ENCODE measurements at places on chromosomes 11 and 22.

- DNase-seq: no peak
These were observed 865 bp upstream of the ZNF280A start for GRCh38 chr22:22520667-22521602.

DNA sequence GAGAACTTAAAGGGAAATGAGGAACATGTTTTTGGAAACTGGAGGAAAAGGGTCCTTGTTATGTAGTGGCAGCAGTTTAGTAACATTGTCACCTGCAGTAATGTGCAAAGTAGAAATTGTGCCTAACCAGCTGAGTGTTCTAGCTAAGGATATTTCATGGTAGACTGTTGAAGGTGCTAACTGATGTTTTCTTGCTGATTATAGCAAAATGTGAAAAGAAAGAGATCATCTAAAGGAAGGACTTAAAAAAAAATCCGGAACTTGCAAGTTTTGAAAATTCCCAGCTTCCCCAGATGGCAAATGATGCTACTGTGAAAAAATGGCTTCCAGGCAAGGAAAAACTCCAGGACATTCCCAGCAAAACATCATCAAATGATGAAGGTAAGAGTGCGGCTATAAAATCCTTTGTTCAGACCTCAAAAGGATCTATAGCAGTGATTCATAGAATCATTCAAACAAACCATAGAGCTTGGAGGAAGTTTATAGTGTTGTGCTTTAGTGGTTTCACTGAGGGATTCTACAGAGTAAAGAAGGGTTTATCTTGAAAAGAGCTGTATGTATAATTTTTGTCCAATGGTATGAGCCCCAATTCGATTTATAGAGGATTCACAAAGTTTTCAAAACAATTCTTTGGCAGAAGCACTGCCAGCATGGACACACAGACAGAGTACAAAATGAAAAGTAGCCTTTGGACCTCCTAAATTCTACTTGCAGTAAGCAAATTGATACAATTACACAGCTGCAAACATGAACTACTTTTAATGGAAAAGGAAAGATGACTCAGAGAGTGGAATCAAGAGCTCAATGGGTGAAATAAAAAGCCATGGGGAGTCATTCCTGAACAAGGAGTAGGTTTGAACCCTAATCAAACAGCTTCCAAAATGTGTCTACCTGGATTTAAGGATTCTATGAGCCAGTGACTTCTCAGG, 4.3 kb upstream of the TRIM44 start:
- DNase-seq: no peak

DNA sequence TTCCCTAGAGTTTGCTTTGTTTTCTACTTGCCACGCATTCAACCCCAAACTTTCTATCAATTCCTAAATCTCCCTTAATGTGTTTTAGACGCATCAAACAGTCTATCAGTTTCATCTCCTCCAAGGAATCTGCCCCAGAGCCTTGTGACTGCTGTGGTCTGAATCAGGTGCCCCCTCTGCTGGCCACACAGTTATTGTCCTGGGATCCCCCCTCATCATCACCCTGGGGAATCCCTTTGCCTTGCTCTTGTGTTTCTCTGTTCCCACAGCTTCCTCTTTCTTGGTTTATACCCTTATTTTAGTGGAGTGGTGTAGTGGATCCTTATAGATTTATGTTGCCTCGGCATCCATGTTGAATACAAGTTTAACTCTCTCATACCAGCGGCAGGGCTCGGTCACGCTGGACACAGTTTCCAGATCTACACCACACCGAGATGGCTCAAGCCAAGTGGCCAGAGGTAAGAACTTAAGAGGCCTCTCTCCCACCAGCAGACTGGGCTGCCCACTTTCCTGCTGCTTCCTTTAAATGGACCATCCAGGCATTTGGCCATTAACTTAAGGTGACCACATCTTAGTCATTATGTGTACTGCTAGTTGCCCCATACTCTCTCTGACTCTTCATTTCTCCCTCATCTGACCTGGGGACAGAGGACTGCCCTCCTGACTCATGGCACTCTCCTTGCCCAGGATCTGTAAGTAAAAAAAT, 8.2 kb downstream of the UPB1 start:
- DNase-seq: no peak

DNA sequence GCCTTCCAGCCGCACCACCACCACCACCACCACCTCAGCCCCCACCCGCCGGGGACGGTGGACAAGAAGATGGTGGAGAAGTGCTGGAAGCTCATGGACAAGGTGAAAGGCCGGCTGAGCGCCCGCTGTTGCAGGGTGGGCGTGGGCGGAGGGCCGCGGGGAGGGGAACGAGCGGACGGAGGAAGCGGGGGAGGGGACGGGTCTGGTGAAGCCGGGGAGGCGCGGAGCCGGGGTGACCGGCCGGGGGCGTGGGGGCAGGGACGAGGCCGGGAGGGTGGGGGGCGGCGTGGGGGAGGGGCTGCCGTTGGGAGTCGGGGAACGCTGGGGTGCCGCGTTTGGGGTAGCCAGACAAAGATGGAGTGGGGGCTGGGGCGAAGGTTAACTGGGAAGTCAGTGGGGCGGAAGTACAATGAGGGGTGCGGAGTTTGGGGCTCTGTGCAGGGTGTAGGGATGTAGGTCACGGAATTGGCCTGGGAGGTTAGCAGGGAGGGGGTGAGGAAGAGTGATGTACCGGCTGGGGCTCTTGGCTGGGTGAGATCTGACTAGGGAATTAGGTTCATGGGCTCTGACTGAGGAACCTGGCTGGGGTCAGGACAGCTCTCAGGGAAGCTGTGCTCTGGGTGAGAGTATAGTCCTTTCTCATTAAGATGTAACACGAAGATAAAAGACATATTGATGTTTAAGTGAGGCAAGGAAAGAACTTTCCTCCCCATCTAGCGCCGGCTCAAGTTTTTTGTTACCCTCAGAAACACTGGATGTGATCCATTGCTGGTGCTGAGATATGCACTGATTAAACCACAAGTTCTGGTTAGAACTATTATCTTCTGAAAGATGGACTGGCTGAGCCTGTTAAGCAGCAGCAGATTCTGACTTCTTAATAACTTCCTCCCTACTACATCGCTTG, 624 bp downstream of the CBL start:
- no peak for DNase-seq

GRCh38 chr11:78564490-78565467, 9.9 kb downstream of the NARS2 start:
- peak; percentile 21 for DNase-seq

GRCh38 chr11:119107538-119108145, 498 bp downstream of the C2CD2L start:
- DNase-seq: no peak

DNA sequence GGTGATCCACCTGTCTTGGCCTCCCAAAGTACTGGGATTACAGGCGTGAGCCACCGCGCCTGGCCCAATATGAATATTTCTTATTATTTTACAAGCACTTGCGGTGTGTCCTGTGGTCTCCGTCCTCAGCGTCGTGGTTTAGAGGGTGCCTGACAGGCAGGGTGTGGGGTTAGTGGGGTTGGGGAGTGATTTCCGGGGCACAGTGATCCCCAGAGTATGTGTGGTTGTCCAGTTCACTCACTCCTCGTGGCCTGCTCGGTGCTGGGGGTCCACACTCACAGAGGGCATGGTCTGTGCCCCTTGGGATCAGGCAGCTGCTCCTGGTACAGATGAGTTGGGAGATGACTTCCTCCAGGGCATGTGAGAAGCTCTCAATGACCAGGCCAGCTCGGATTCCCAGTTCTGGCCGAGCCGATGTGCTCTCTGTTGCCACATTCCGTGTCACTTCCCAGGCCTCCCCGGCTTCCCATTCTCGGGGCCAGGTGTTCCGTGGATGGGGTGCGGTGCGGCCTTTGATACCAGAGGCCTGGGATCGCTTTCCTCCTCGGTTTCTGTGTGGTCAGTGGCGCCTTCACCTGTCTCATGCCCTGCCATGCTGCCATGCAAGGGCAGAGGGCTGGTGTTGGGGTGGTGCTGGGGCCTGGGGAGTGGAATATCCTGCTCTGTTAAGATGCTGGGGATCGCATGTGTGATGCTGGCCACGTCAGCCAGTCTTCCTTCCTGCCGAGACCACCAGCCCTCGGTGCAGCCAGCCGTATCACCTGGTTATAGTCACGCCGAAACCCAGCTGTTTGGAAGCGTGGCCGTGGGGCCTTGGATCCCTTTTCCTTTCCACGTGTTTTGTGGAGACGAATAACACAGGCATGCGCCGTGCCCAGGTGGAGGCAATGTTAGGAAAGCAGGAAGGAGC, 39.6 kb downstream of the PARVB start:
- DNase-seq: no peak

GRCh38 chr11:17722000-17722643, 2.8 kb downstream of the MYOD1 start:
- DNase-seq: no peak

DNA sequence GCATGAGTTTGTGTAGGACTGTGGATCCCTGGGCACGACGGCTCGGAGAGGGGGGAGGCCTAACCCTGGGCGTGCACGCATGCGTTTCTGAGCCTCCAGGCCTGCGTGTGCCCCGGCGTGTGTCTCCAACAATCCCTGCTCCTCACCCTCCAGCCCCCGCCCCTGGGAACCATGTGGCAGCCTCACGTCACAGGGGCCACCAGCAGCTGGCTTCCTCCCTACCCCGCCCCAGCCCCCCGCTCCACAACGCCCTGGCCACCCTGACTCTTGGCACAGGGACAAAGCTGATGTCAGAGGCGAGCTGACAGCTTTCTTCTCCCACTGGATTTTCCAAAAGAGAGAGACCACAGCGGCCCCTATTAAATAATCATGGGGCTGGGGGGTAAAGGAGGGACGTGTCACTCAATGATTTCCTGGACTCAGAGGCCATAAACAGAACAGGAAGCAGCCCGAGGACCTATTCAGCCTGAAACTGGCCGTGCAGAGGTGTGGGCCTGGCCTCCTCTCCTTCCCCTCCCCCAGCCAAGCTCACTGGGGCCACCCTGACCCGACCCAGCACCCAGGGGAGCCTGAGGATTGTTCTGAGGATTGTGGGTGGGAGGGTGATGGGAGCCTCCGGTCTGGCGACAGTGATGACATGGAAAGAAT, 6.8 kb upstream of the LIF start:
- DNase-seq: no peak

- DNase-seq: no peak
These were observed 19.9 kb downstream of the OSBPL5 start for GRCh38 chr11:3145206-3145520.

- no peak for DNase-seq
These were observed 3.3 kb downstream of the C2CD2L start for GRCh38 chr11:119110439-119110838.

DNA sequence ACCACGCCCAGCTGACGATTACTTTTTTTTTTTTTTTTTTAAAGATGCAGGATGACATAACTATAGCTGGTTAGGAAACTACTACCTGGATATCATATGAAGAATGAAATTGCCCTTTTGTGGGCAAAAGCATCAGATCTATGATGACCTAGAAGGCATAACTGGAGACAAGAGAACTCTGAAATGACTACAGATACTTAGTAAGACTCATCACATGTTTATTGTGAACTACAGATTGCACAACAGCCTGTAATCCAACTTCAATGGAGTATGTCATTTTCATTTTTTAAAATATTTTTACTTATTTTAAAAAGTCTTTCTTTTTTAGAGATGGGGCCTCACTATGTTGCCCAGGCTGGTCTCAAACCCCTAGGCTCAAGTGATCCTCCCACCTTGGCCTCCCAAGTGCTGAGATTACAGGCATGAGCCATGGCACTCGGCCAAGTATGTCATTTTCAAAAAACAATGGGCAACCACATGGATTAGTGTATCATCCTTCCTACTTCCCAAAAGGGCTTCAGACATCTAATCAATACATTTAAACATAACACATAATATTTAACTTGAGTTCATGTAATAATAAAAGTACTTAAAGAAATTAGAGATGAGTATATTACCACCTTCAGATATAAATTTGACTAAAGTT, 3.3 kb downstream of the MTMR2 start:
- DNase-seq: no peak

GRCh38 chr11:23577296-23577695, 717.0 kb upstream of the CCDC179 start:
- DNase-seq: no peak

GRCh38 chr22:50118129-50118528, 28.3 kb downstream of the MOV10L1 start:
- DNase-seq: no peak

GRCh38 chr11:74208507-74208906, 37.4 kb downstream of the PPME1 start:
- DNase-seq: no peak
